ENCODE measurements at places on chromosomes 6 and 20. TPM values are rescaled to one million over a fixed set of nuclear protein-coding genes. Genes with fewer than 3 reads are reported as not detected.
A peak's percentile ranks its signal among the peaks of the same experiment; 100 is the strongest.

- no peaks in the 10 kb centered on the region for H3K36me3 ChIP-seq
- no peak overlapping the region for H3K27ac ChIP-seq
- H3K4me3 ChIP-seq: no peak overlapping the region
- H3K27me3 ChIP-seq: peaks cover 3% of the 10 kb centered on the region
- DNase-seq: no peak
Observed at GRCh38 chr6:147738516-147739162, 230.1 kb downstream of the SAMD5 start.

TMEM63B gene
- total RNA-seq: 20.3 TPM

DNA sequence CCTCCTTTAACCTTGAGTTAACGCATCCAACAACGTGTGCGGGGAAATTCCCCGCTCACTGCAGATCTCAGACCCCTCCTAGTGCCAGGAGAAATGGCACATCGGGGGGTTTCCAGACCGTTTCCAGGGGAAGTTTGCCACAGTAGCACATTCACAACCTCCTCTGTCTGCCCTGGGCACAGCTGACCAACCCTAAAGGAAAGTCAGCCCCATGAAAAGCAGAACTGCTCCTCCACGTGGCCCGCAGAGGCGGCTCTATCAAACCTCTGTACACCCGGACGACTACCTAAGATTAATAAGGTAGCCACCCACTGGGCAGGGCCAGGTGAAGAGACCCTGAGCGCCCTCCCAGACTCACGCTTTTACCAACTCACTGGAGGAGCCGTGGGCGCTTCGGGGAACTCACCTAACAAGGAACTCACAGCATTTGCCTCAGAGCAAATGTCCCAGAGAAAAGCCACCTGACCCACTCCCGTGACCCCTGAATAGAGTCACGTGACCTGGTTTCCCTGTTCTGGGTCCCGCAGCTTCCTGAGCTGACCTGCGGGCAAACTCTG, 93.1 kb downstream of the PRND start:
- peak overlapping the region; percentile 97 for H3K27ac ChIP-seq
- peaks cover 40% of the 10 kb centered on the region for H3K36me3 ChIP-seq
- no peak for DNase-seq
- peaks cover 50% of the 10 kb centered on the region for H3K4me1 ChIP-seq
- no peaks in the 10 kb centered on the region for H3K27me3 ChIP-seq

- no peaks in the 10 kb centered on the region for H3K27me3 ChIP-seq
- no peaks in the 10 kb centered on the region for H3K4me1 ChIP-seq
- no peak overlapping the region for H3K4me3 ChIP-seq
- H3K36me3 ChIP-seq: no peaks in the 10 kb centered on the region
Observed at GRCh38 chr6:93684339-93684738, 265.0 kb upstream of the EPHA7 start.

RNF217 gene
- total RNA-seq: 3.1 TPM

DNA sequence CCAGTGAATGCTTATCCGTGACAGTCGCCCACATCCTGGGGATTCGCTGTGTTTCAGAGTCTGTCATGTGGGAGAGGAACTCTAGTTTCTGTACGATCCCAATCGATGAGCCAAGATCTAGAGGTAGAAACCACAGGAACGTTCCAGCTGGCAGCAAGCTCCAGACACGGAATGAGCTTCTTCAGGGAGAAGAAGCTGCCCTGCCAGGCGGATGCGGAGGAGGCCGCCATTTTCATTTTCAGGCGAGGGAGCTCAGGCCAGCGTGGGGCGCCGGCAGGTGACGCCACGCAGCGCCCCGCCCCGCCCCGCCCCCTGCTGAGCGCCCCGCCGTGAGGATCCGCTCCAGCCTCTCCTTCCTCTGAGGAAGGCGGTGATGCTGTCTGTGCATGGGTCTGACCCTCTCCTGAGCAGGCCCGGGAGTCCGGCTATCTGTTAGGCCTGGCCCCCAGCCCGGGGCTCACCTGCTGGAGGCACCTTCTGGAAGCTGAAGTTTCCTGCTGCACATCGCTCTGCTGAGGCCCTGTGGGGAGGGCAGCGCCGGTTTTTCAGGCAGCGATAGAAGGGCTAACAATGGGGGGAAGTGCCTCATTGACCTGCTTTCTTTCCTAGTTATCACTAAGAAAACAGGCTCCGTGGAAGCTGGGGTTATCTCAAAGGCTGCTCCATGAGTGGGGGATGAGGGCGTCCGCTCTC, 147.5 kb downstream of the ERMARD start:
- H3K4me3 ChIP-seq: no peak overlapping the region
- no peak for DNase-seq
- no peak overlapping the region for H3K27ac ChIP-seq
- no peaks in the 10 kb centered on the region for H3K27me3 ChIP-seq

GRCh38 chr6:156647140-156647784, 129.9 kb upstream of the ARID1B start:
- H3K27ac ChIP-seq: no peak overlapping the region
- H3K36me3 ChIP-seq: no peaks in the 10 kb centered on the region
- H3K4me3 ChIP-seq: no peak overlapping the region
- peaks cover 4% of the 10 kb centered on the region for H3K4me1 ChIP-seq

TP53TG5 gene
- not detected for total RNA-seq

DNA sequence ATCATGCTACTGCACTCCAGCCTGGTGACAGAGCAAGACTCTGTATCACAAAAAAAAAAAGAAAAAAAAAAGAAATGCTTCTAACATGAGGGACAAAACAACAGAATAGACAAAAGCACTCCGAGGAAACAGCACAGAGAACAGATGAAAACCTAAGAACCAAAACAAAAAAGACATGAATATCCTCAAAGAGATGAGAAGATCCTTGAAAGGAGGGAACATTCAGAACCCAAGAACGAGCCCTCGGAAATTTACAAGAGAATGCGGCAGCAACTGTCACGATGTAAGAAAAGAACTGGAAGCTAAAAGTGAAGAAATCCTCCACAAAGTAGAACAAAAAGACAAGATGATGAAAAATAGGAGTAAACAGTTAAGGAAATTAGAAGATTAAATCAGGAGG, 21.2 kb downstream of the ADA start:
- no peak for DNase-seq
- no peak overlapping the region for H3K4me3 ChIP-seq
- no peaks in the 10 kb centered on the region for H3K27me3 ChIP-seq
- no peaks in the 10 kb centered on the region for H3K4me1 ChIP-seq
- no peak overlapping the region for H3K27ac ChIP-seq

TCEA2 gene
- 49.0 TPM for total RNA-seq

CCN2 gene
- total RNA-seq: not detected
